ENCODE measurements at places on chromosomes 7 and 10.

DNA sequence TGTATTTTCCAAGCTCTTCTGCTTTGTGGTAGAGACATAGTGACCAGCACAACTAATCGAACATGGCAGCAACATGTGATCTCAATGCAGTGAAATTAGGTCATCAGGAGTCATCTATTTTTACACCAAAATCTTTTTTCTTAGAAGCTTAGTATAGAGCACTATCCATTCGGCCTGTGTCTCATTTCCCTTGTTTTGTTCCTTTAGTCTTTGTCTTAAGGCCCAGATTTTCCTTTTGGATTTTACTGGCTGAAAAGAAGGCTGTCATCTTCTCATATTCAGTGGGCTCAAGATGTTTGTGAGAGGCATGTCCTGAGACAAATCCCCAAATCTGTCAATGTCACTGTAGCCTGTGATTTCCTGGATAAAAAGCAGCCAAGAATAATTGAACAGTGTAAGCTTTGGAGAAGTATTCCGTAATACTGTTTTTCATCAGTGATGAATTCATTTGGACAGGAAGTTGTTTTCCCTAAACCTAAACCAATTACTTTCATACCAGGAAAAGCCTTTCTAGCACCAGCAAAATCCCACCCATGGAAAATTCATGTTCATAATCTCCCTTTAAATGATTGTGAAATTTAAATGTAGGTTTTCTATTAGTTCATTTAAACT lies 55.2 kb downstream of the MAGI2 start:
- DNase-seq = no peak

GRCh38 chr10:88121361-88121760 lies 257.9 kb downstream of the PTEN start:
- DNase-seq = no peak

DNA sequence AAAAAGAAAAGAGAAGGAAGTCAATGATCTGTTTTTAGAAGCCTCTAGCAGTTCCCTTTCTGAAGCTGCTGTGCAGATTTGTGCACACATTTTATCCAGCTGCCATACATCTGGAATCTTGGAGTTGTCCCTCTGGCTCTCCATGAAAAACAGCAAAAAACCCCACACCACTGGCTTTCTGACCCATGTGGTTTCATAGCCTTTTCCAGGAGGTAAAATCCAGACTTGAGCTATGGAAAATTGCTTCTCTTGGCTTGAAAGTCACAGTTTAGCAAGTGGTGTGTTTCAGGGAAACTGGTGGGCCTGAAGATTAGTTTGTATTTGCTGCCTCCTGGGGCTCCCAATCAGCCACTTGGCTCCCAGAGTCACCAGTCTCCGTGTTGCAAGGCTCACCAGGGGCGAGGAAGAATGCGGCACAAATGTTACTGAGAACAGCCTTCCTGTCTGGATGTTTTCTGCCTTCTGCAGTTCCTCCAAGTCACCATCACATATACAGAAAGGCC lies 50.1 kb upstream of the ADRB1 start:
- no peak for DNase-seq

DNA sequence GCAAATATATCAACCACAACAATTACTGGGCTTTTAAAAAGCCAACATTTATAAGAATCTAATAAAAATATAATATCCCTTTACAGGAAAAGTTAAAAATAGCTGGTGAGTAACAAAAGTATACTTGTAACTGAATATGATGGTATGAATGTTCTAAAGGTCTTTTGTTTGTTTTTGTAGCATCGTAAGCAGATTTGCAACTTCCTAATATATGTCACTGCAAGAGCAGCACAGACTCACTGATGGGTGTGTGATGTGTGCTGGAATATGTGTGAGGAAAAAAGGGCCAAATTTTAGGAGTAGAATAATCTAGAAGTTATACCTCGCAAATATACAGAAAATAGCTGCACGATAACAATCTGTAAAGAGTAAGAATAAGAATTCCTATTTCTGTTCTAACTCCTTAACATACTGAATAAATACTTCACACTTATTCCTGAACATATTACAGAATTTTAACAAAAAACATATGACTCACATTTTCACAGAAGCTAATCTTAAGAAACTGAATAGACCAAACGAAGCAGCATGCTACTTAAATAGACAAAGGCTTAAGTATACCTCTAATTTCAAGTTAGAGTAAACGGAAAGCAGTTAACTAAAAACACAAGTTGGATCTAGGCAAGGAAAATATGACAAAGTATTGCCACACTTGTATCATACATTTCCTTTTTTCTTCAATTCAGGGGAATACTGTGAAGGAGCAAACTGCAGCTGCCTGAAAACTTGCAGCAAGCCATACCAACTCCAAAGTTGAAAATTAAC lies 9.6 kb downstream of the ETV1 start:
- no peak for DNase-seq

DNA sequence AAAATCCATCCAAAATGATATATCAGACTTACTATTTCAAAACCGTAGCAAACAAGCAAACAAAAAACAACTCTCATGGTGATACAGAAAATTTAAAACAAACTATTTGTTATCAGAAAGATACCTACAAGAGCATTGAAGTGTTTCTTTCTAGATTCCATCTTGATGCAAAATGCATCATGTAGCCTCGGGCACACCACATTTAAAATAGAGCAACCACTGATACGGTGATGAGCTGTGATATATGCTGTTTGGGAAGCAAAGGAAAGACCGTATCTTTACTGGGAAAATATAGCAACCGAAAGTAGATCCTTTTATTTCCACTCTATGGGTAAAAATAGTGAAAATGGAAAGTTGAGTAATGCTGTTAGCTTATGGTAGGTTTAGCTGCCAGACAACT lies 892.0 kb downstream of the GATA3 start:
- DNase-seq = no peak

DNA sequence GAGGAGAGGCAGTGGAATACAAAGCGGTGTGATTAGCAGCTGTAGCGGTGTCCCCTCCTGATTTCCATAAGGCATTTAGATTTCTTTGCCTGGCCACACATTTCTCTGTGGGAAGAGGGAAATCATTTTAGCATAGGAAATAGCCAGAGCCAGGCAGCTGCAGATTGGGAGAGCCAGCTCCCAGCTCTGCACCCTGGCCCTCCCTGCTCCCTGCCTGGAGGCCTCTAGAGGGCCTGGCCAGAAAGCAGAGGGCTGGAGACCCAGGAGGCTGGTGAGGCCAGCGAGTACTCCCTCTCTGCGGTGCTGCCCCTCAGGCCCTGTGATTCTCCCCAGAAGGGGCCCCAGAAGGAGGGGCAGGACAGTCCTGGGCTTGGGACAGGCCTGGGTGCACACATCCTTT lies 85.7 kb downstream of the C10orf105 start:
- no peak for DNase-seq

Measured in LoVo (cell line).